NCI-H1417 (cell line): ENCODE measurements at places on chromosomes 7 and 10.

DNA sequence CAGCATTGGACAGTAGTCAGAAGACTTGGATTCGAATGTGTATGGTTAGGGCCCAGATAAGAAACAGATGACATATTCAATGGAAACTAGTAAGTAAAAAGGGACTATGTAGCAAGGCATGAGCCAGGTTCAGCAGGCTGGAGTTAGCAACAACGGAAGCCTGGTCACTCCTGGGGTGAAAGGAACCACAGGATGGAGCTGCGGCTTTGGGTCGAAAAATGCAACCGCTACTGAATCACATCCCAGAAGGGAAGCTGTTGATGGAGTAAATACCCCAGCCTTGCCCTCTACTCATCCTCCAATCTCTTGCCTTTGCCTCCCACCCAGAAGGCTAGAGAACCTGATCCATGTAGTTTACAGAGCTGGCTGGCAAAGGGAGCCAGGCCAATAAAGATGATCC is 37.5 kb upstream of the EGR2 start:
- DNase-seq = no peak

- DNase-seq = no peak
Measured at GRCh38 chr7:158631574-158632195, 44.1 kb upstream of the PTPRN2 start.

DNA sequence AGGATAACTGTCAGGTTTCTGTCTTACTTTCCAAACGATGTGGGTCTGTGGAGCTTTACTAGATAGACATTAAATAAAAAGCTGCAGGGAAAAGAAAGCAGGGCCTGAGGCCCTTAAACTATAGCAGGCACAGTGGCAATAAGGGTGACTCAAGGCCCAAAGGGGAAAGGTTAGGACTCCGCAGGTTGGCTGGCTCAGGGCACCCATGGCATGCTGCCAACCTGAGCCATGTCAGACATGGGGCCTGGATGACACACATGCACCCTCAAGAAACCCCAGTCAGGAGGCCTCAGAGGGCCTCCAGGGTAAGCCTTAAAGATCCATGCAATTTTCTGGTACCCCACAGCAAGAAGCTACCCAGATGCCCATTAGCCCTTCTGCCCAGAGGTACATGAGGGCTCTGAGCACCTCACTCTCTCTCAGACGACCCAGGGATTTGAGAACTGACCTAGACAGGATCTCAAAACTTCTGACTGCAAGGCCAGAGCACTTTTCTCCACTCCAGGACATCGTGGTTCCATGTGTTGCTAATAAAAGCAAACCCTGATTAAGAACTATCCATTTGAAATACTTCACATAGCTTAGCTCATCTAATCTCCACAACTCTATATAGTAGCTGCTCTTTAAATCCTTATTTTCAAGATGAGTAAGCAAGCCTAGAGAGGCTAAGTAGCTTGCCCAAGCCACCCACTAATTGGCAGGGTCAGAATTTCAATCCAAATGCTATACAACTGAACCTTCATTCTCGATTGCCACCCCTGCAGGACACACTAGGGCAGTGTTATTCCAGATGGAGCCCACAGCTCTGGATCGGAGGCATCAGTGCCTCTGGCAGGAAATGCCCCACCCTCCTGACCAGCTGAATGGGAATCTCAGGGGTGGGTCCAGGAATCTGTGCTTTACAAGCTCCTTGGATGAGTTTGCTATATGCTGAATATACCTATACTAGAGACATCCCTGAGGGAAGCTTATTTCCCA is 132.5 kb upstream of the EFCAB10 start:
- no peak for DNase-seq

- no peak for DNase-seq
Measured at GRCh38 chr7:38327637-38328036, 54.2 kb upstream of the TARP start.

DNA sequence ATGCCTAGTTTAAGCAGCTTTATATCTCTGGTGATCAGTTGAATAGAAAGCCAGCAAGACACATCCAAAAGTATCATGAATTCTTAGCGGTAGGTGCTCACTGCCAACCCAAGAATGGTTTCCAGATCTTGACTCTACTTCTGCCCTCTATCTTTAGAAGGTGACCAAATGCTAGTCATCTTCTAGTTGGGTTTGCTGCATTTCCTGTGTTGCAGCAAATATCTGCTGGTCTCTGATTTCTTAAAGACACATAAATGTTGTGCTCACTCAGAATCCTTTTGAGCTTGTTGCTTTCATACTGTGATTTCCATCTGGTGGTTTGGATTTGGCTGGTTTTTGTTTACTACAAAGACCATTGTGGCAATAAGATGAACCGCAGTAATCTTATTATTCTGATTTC is 2.2 kb downstream of the CDC123 start:
- DNase-seq = no peak

DNA sequence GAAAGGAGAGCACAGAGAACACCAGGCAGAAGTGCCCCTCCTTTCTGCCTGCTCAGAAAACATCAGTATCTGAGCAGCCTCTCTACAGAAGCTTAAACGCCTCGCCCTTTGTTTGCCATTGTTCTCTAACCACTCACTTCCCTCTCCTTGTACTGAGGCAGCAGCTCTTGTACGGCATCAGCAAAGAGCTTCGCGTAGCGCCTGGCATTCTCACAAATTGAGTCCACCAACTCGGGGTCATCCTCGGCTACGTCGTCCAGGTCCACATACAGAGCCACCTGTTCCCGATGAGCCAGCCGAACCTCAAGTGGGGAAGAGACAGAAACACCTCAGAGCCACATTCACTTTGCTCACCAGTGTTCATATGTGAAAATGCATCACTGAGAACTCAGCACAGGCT is 1.7 kb downstream of the MCM7 start:
- no peak for DNase-seq

DNA sequence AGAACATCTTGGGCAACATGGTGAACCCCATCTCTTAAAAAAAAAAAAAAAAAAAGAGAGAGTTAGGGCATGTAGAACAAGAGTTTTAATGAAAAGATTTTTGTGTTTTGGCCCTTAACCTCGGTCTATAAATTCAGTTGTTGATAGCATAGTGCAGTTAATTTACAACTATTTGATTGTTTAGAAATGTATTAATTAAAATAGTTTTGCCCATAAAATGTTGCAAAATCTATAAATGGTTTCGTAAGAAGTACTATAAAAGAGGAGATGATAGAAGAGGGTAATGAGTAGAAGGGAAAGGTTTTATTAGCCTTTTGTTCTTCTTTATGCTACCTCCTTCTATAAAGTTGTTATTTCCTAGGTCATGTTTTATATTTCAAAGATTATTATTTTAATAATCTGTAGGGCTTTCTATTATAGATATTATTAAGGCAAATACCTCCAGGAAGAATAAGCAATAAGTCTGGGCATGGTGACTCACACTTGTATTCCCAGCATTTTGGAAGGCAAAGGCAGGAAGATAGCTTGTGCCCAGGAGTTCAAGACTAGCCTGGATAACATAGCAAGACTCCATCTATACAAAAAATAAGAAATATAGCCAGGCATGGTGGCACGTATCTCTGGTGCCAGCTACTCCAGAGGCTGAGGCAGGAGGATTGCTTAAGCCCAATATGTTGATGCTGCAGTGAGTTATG is 73.3 kb downstream of the MCU start:
- no peak for DNase-seq

DNA sequence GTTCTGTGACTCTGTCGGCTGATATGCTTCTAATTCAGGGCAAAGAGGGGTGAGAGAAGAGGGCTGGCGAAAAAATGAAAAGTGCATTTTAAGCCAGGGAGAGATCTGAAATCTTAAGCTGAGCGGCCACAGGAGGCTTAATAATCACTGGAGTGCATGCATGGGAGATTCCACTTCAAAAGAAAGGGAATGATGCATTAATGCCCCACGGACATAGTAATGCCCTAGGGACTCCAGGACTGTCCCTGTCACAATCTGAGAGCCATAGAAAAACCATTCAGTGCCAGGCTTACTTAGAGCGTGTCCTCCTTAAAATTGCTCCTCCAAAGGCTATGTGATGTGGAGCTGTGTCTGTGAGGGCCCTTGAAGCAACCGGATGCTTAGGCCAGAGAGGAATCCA is 75.1 kb downstream of the NHLRC2 start:
- DNase-seq = peak; percentile 17

GRCh38 chr10:90965720-90966119 is 44.8 kb upstream of the ANKRD1 start:
- no peak for DNase-seq

DNA sequence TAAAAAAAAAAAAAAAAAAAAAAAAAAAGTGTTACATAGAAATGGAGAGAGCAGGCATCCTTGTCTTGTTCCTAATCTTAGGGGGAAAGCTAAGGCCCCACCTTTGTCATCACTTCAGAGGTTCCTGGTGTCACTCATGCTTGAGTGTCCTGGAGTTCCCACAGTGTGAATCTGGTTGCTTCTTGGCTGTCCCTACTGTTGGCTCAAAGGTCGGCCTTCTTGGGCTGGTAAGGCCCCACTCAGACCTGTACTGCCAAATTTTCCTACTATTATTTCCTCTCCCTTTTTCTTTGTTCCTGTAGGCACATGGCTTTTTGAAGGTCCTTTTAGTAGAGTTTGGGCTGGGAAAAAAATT is 21.5 kb downstream of the OPTN start:
- DNase-seq = no peak

GRCh38 chr7:94591176-94591575 is 64.8 kb downstream of the SGCE start:
- no peak for DNase-seq

- DNase-seq = no peak
Measured at GRCh38 chr7:105943486-105943885, 19.6 kb upstream of the CDHR3 start.

GRCh38 chr7:39845006-39845405 is 105.0 kb upstream of the CDK13 start:
- DNase-seq = no peak

- DNase-seq = no peak
Measured at GRCh38 chr10:23324351-23324750, 20.2 kb downstream of the C10orf67 start.

DNA sequence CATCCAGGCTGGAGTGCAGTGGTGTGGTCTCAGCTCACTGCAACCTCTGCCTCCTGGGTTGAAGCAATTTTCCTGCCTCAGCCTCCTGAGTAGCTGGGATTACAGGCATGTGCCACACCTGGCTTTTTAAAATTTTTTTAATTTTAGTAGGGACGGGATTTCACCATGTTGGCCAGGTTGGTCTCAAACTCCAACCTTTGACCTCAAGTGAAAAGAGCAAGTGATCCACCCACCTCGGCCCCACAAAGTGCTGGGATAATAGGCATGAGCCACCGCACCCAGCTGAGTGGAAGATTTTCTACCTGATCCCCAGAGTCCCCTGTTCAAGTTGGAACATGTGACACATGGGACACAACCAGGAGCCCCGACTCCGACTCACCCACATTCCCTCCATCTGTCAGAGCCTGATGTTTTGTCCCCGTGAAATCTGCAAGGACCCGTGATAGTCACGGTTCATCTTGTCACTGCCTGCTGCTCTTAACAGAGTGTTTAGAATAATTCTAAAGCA is 104.5 kb downstream of the SMURF1 start:
- no peak for DNase-seq

- DNase-seq = peak; percentile 55
Measured at GRCh38 chr7:127809261-127809702, 157.3 kb downstream of the SND1 start.

- DNase-seq = no peak
Measured at GRCh38 chr10:24197263-24197662, 11.7 kb upstream of the KIAA1217 start.

GRCh38 chr10:112835944-112836451 is 114.0 kb upstream of the TCF7L2 start:
- DNase-seq = no peak

DNA sequence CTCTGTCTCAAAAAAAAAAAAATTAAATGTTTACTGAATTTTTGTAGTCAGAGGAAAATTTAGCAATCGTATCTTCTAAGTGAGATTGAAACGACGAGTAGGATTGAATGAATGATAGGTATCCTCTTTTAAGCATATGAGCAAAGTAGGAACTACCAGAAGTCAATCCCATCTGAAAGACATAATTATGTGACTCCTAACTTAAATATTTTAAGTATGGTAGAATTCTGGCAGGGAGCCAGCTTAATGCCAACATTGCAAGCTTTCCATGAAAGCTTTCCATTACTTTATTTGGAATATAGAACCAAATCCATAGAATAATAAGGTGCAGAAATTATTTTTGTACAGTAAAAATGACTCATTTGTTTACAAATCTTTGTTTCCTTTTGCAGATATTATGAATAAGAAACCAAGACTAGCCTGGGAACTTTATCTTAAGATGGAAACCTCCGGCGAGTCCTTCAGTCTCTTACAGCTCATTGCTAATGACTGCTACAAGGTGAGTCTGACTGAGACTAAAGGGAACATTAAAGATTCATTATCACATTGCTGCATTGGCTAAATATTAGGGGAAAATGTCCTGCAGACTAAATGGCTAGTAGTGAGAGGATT is 50.2 kb upstream of the UBN2 start:
- no peak for DNase-seq

DNA sequence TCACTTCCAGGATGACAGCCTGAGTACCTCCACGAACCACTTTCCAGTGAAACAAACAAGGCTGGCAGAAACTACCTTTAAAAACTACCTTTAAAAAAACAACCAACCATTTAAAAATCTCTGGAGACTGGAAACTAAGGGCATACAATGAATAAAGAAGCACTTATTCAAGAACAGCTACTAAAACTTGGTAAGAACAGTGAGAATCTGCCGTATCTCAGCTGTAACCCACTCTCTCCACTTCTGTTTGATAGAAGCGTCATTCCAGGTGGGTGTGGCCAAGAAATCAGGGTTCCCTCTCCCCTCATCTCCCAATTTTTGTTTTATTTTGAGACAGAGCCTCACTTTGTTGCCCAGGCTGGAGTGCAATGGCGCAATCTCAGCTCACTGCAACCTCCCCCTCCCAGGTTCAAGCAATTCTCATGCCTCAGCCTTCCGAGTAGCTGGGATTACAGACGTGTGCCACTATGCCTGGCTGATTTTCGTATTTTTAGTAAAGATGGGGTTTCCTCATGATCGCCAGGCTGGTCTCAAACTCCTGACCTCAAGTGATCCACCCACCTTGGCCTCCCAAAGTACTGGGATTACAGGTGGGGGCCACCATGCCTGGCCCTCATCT is 158.8 kb upstream of the CHST15 start:
- DNase-seq = no peak

- DNase-seq = no peak
Measured at GRCh38 chr10:35384265-35384868, 48.1 kb downstream of the CCNY start.

GRCh38 chr7:12458520-12459131 is 55.0 kb upstream of the VWDE start:
- peak; percentile 51 for DNase-seq

GRCh38 chr7:125927556-125927955 is 997.9 kb upstream of the POT1 start:
- DNase-seq = peak; percentile 94

- peak; percentile 87 for DNase-seq
Measured at GRCh38 chr7:114653364-114654088, 238.9 kb downstream of the FOXP2 start.
